BJ (cell line): ENCODE measurements at places on chromosomes 1 and 21.
A peak's percentile ranks its signal among the peaks of the same experiment; 100 is the strongest.

DNA sequence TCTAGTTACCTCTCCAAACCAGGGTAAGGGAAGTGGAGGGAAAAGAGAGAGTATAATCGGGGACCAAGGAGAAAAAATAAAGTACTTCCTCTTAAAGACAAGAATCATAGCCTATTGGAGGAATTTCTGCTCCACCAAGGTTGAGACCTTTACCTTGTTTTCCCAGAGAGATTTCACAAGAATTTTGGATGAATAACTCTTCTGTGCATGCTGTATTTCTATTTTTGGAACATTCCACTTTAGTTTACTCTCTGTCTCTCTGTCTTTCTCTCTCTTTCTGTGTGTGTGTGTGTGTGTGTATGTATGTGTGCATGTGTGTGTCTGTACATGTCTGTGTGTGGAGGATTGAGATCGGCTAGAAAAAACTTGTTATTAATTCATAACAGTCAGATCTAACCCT lies 318.4 kb upstream of the RGS18 start:
- DNase-seq: no peak

GRCh38 chr1:237411621-237412020 lies 369.6 kb downstream of the RYR2 start:
- no peak for DNase-seq

- no peak for DNase-seq
Observed at GRCh38 chr1:67695963-67696362, 11.0 kb downstream of the GADD45A start.

DNA sequence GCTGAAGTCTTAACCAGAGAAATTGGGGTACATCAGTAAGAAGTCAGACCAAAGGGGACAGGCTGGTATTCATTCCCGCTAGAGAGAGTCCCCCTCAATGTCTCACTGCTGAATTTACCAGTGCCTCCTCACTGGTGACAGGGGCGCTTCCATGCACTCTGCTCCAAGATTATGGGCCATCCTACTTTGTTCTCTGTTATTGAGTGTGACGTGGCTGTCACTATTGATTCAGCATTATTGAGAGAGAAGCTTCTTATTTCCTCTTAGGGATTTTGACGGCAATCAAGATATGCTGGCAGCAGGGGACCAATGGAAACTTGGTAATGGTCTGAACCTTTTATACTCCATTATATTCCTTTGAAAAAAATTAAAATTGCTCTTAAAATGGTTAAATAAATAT lies 118.6 kb downstream of the SYF2 start:
- DNase-seq: no peak

DNA sequence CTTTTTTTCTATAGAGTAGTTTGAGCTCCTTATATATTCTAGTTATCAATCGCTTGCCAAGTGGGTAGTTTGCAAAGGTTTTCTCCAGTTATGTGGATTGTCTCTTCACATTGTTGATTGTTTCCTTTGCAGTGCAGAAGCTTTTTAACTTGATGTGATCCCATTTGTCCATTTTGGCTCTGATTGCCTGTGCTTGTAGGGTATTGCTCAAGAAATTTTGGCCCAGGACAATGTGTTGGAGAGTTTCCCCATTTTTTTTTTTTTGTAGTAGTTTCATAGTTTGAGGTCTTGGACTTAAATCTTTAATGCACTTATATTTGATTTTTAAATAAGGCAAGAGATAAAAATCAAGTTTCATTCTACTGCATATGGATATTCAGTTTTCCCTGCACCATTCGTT lies 774.8 kb upstream of the ADAMTS5 start:
- DNase-seq: no peak

DNA sequence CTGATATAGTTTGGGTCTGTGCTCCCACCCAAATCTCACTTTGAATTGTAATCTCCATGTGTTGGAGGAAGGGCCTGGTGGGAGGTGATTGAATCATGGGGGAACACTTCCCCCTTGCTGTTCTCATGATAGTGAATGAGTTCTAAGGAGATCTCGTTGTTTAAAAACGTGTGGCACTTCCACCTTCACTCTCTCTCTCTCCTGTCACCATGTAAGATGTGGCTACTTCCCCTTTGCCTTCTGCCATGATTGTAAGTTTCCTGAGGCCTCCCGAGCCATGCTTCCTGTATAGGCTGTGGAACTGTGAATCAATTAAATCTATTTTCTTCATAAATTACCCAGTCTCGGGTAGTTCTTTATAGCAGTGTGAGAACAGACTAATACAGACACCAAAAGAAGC lies 40.4 kb downstream of the FRRS1 start:
- no peak for DNase-seq

DNA sequence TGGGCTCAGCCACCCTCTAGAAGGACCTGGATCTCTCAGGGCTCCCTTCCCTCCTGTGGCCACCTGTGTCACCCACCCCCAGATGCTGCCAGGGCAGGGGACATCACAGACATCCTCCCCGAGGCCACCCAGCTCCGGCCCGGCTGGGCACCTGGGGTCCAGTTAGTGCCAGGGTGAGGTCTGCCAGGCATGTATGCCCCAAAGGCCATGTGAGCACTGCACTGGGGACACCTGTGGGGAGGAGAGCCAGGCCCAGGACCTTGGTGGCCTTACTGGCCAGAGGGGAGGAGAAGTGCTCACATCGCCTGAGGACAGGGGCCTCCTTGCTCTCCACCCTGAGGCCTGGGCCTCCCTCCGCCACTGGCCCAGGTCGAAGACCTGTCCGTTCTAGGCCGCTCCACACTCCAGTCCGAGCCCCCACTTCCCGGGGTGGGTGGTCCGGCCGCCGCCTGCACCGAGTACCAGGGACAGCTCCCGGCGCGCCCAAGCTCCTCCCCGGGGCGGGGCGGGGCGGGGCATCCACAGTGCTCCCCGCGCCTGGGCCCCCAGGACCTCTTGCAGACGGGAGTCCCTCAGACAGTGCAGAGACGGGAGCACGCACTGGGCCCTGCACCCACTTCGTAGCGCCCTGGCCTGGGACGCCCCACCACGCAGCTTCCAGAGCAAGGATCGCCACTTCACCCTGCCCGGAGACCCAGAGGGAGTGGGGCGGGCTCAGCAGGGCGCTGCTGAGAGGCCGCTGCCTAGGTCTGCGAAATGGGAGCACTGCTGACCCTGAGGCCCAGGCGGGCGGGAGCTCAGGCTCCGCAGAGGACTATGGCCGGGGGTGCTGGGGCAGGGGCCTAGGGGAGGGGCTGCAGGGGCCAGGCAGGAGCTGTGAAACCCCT lies 34.3 kb upstream of the CCDC27 start:
- no peak for DNase-seq

DNA sequence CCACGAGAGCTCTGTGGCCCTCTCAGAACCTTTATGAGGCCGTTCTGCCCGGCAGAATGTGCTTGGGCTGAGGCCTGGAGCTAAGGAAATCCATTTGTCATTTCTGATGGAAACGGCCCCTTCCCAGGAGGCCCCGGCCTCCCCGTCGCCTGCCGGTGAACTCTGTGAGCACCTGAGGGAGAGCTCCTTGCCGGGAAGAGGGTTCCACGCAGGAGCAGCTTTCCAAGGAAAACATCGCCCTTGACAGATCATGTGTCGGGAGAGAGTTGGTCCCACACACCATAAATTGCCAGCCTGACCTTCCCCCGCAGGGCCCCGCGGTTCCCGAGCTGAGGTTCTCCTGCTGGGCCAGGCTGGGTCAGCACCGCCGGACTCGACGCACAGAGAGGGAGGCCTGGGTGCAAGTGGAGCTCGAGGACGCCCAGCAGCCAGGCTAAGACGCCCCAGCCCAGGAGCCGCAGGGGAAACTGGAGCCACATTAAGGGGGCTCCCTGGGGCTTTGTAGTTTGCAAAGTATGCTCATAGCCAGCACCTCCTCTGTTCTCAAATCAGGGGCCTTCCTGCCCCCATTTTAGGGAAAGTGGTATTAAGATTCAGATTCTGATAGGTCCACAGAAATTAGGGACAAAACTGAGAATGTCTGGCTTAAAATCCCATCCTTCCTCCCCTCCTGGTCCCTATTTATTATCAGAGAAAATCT lies 239.5 kb downstream of the FOXD2 start:
- DNase-seq: no peak

DNA sequence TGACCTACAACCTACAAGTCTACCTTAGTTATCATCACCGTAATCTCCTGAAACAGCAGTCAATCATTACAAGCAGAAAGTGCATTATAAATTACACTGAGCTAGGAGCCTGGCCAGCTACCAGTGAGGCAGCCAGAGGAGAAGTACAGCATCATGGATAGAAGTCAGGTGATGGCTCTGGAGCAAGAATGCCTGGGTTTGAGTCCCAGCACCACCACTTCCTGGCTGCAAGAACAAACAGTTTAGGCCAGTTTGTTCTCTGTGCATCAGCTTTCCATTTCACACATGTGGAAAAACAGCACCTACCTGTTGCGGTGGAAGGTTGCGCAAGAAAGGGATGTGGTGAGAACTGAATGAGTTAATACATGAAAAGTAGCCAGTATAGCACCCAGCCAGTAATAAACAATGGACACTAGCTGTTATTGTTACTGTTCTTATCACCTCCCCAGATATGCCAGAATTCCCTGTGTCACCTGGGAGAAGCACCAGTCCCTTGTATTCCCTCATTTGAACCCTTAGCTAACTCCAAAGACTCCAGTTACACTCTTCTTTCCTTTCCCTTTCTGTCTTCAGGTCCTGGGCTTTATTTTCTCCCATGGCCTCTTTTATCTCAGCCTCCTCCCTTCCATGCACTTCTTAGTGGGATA lies 9.0 kb downstream of the CREG1 start:
- no peak for DNase-seq

DNA sequence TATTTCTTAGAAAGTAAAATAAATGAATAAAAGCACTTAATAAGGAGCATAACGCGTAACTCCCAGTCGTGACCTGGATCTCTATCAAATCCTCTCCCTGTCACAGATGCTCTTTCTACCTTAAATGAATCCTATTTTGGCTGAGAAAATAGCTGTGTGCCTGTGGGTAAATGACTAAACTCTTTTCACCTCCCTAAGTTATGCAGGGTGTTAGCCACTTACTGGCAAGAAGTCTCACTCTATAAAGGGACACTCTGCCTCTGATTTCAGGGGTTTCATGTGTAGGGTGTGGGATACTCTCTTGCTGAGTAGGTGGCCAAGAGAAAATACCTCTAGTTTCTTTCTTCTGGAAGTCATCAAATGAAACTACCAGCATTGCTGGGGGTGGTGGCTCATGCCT lies 24.3 kb upstream of the PPP1R15B start:
- no peak for DNase-seq

GRCh38 chr1:218069180-218069579 lies 215.9 kb upstream of the RRP15 start:
- DNase-seq: no peak

DNA sequence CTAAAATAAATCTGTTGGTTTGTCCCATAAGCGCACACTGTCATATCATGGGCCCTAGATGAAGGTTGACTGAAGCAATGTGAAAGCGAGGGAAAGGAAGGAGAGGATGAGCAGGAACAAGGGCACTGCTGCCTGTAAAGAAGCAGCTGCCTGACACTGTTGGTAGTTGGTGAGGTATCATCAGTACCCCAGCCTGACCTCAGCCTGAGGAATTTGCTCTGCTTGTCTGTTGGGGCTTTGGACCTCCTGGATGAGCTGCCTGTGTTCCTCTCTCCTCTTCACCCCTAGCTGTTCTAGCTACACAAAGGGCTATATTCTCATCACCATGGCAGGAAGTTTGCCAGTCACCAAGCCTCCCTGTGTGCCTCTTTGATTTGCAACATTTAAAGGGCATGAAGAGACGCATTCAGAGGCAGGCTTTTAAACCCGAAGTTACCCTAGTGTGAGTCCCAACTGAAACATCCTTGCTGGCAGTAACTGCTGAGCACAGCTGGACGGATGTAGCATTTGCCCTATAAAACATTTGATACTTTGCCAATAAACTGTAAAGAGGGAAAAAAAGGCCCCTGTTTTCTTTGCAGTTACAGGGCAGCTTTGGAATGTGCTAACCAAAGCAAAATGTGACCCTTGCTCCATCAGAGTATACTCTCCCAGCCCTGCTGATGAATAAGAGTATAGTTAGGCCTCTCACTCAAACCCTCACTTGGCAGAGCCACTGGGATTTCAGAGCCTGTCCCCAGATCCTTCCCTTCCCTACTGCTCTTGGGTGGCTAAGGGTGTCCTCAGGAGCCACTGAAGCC lies 22.2 kb upstream of the SPATA6 start:
- peak; percentile 82 for DNase-seq

DNA sequence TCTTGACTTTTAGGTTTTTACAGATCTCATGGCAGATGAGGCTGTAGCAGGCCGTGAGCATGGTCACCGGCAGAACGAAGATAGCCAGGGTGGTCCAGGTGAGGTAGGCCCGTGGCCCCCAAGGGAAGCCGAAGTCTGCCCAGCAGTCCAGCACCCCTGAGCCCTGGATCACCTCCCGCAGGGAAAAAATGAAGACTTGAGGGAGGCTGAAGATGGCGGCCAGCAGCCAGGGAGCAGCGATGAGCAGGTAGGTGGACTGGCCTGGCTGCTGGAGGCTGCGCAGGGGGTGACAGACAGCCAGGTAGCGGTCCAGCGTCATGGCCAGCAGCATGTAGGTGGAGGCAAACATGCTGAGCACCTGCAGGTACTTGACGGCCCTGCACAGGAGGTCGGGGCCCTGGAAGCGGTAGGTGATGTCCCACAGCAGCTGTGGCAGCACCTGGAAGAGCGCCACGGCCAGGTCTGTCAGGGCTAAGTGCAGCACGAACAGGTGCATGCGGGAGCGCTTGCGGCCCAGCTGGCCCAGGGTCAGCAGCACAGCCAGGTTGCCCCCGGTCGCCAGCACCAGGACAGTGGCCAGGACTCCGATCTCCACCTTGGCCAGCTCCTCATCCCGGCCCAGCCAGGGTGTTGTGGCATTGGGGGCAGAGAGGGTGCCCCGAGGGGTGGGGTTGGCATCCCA lies 856 bp downstream of the AVPR1B start:
- no peak for DNase-seq

DNA sequence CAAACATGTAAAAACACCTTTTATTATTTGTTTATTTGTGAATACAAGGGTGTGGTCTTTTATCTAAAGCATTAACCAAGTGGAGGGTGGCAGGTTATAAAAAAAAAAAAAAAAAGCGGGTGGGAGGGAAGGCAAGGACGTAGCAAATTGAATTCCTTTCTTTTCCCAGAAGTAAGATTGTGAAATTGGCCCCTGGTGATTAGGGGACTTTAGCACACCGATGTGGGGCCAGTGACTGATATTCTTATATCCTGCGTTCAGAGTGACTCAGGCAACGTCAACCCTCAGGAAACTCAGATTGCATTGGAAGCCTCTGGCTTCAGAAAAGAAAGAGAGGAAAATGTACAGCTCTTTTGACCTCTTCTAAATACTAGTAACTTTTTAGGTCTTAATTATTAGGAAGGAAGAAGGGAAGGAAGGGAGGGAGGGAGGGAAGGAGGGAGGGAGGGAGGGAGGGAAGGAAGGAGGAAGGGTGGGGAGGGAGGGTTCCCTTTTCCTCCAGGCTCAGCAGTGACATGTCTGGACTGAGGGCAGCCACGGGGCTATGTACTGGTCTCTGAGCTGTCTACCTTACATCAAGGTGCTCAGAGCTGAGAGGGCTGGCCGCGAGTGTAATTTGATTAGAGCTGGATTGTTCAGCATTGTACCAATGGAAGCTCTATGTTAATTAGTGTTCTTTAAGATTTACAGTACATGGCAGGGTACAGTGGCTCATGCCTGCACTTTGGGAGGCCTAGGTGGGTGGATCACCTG lies 30.2 kb downstream of the EVA1C start:
- DNase-seq: no peak
